ENCODE measurements at places on chromosomes 6 and 20.

DNA sequence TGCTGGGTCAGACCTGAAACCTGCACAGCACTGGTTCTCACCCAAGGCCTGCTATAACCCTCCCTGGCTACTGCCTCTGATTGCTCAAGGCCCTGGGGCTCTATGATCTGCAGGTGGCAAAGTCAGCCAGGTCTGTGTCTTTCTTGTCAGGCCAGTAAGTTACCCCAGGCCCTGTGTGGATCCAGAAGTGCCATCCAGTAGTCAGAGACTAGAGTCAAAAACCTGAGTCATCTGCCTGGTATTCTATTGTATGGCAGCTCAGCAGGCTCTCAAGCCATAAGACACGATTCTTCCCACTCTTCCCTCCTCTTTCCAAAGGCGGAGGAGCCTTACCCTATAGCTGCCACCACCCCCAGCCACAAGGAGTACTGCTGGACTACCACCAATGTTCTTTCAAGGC is 593.0 kb downstream of the FRK start:
- DNase-seq, result no peak

GRCh38 chr6:34240329-34241248 is 3.9 kb downstream of the HMGA1 start:
- no peak for DNase-seq

- no peak for DNase-seq
Measured at GRCh38 chr6:72348926-72349325, 272.9 kb upstream of the KCNQ5 start.

GRCh38 chr20:5668529-5668868 is 81.7 kb upstream of the SHLD1 start:
- DNase-seq, result no peak

DNA sequence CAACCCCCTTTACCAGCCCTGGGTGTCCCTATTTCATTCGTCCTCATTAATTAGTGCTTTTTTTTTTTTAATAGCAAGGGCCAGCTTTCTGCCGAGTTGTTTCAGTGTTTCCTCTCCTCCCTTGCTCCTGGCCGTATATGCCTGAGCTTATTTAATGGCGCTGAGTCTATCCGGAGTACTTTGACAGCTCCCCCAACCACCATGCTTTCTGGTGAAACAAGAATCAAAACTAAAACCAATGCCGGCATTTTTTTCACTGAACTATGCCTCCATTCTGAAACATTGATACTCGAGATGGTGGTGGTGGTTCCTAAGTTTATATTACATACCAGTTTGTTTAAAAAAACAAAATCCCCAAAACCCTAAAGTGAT is 1.2 kb downstream of the DCBLD1 start:
- DNase-seq, result no peak

DNA sequence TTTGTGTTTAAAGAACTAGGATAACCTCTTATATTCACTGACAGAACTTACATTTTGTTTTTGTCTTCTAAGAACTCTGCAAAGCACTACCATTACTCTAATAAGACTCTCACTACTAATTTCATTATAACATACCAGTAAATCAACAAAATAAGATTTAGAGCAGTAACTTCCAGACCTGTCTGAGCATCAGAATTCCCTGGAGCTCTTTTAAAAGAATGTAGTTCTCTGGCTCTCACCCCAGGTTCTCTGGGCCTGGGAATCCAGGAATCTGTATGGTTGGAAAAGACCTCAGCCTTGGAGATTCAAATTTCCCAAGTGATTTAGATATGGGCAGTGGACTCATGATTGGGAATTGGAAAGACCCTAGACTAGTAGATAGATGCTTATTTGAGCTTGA is 89.4 kb downstream of the JAG1 start:
- DNase-seq, result no peak

- no peak for DNase-seq
Measured at GRCh38 chr6:163688739-163689362, 274.3 kb downstream of the QKI start.

- DNase-seq, result no peak
Measured at GRCh38 chr6:158011980-158012566, 30.4 kb downstream of the SYNJ2 start.
